Heart right ventricle (tissue), 16 donors: ENCODE measurements at places on chromosomes 4 and X. TPM values are rescaled to one million over a fixed set of nuclear protein-coding genes. Genes with fewer than 3 reads are reported as not detected.

PCDH18 gene
- 3.0 TPM for total RNA-seq

MMRN1 gene
- total RNA-seq, result 3.8 TPM

CDKL2 gene
- 0.40 TPM for total RNA-seq

ARR3 gene
- total RNA-seq, result not detected

OCIAD1 gene
- 168 TPM for total RNA-seq

RNF4 gene
- 42.1 TPM for total RNA-seq

IL13RA1 gene
- total RNA-seq, result 29.5 TPM

SPANXC gene
- total RNA-seq, result not detected

ADH6 gene
- 0.08 TPM for total RNA-seq

GAGE12C gene
- not detected for total RNA-seq

SPP1 gene
- total RNA-seq, result 25.7 TPM

ADD1 gene
- 240 TPM for total RNA-seq

IBSP gene
- not detected for total RNA-seq
